M059J (cell line): ENCODE measurements at places on chromosomes 4 and X. TPM values are rescaled to one million over a fixed set of nuclear protein-coding genes. Genes with fewer than 3 reads are reported as not detected.
A peak's percentile ranks its signal among the peaks of the same experiment; 100 is the strongest.

DNA sequence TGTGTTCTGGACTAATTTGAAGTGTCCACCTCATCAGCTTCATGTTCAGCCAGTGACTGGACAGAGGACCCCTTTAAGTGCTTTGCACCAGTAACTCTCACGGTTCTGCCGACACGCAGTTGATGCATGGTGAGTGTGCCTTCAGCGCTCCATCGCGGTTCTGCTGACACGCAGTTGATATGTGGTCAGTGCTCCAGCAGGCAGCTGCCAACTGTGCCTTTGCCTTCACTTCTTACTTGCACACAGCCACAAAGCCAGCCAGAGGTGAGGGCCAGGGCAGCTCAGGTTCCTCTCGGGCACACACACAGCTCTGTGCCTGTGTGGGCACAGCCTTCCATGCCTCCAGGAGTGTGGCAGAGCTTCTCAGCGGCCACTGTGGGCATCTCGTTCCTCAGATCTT, 12.4 kb downstream of the NKX1-1 start:
- DNase-seq = no peak

DNA sequence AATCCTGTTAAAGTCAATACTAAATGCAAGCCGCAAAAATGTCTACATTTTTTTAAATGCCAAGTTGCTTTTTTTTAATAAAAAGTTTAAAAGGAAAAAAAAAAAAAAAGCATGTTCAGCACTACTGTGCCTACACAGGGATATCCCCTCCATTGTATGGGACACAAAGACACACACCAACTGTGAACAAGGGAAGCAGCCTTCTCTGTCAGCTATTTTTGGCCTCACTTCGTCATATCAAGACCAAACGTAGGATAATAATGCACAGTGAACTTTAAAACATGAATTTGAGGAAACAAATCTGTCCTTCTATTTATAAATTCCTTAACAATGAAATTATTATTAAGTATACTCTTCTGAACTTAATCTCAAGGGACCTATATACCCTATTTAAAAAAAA, 4.4 kb downstream of the FBXW7 start:
- DNase-seq = no peak

DNA sequence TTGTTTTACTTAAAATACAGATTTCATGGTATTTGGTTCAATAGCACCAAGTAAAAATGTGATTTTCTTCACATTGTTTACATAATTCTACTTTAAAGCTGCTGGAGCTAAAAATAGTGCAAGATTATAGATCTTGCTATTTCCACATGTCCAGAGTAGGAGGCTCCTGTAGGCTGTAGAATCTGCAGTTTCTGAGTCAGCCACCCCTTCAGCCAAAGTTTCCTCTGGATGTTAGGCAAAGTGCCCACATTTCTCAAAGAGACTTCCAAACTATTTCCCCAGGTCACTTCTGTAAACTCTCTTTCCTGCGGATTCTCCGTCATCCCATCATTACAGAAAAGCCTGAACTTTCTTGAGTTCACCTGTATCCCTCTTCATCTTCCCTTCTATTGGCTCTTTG, 342.5 kb upstream of the FSTL5 start:
- peak; percentile 29 for DNase-seq

DNA sequence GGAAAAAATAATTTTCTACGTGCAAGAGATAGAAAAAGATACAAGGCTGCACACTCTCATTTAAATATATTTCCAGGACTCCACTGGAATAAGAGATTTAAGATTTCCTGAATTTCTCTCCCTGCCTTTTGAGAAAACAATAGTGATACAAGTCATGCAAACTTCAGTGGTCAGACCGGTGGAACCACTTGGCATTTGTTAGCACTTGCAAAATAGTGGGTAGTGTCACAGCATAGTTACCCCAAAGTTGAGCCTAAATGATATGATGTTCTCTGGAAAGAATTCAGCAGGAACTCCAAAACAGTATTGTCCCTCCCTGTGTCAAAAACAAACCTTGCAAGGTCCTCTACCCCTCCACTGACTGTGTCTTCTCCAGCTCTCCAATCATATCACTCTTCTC, 102.3 kb downstream of the ANKRD50 start:
- DNase-seq = no peak

Gene TECRL
- not detected in 2 replicates for total RNA-seq

DNA sequence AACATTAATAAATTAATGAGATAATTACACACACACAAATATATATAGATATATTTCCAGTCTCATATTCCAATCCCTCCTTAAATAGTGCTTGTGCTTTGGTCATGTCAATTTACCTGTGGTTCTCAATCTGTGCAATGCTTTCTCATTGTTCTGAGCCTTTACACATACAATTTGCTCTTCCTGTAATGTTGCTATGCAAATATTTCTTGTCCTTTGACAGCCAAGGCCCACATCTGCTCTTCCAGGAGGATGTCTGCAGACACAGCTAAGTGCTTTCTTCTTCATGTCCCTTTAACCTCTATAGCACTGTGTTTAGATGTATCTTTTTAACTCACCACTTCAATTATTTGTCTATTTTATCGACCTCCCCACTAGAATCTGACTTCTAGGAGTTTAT, 67.3 kb upstream of the RAPGEF2 start:
- no peak for DNase-seq

DNA sequence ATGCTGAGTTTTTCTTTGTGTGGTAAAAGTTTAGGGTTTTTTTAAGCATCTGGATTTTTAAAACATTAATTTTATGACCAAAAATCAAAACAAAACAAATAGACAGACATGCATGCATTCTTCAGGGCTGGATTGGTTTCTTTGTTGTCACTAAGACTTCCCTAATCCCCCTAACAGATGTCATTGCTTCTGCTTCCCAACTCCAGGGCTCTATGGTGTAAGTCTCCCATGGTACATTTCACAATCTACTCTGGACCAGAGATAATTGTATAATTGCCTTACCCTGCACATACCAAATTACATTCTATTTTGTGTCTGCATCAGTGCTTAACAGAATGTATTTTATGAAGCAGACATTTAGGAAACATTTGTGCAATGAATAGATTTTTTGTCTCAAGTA, 529.1 kb upstream of the SMIM31 start:
- DNase-seq = no peak

GRCh38 chrX:123486297-123486696, 246.6 kb downstream of the THOC2 start:
- DNase-seq = no peak

Gene TRIM2
- total RNA-seq = 13.2 and 18.4 TPM in 2 replicates

- no peak for DNase-seq
These were observed 349.5 kb upstream of the HAND2 start for GRCh38 chr4:173879509-173879908.
